ENCODE measurements at places on chromosomes 2 and 18.

DNA sequence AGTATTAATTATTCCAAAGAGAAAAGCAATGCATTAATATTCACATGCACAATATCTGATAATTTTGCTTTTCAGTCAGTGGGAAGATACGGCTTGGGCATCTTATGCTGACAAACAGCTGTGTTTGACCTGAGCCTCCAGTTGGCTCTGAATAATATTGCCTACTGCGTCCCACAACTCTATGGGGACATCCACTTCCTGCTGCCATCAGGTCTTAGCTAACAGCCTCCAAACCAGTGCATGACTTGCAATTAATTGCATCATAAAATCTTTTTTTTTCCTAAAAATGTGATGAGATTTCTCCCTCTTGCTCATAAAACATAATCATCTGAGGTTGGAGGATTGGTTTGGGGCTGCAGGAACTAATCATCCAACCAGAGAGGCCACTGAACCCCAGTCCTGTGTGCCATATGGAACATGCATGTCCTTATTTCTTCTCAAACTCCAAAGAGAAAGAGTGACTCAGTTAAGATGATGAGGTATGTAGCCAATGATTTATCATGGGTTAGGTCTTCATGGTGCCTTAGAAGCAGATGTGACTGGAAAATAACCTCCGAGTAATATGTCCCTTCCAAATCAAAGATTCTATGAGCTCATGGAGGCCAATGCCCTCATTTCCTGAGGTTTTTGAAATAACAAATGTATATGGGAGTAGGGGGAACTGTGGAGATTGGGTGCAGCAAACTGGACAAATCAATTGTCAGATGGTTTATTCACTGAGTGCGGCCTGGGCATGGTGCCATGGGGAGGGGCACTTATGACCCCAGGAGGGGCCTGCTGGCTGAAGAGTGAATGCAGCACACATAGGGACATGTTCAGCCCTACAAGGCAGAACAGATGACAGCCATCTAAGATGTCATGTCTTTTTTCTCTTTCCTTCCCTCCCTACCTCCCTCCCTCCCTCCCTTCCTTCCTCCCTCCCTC is 39.4 kb downstream of the EDAR start:
- no peak for DNase-seq

DNA sequence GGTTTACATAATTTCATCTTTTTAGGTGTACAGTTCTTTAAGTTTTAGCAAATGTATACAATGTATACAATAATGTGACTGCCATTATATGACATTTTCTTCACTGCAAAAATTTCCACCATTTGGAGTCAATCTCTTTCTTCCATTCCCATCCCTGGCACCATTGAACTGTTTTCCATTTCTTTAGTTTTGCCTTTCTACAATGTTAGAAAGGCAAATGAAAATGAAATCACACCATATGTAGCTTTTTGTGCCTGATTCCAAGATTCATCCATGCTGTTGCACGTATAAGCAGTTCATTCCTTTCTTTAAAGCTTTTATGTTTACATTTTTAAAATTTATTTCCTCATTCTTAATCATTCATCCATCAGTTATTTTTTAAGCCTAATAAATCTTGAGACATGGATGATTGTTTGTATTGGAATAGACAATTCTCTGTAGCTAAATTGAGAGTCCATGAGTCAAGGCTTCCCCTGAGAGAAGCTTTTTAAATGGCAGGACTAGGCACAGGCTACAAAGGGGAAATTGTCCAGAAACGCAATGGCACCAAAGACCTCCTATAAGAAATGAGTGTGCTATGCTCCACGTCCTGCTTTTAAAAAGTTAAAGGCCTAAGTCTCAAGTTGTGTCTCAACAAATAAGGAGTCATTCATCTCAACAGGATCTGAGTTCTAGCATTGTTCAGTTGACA is 8.7 kb upstream of the COL5A2 start:
- no peak for DNase-seq

DNA sequence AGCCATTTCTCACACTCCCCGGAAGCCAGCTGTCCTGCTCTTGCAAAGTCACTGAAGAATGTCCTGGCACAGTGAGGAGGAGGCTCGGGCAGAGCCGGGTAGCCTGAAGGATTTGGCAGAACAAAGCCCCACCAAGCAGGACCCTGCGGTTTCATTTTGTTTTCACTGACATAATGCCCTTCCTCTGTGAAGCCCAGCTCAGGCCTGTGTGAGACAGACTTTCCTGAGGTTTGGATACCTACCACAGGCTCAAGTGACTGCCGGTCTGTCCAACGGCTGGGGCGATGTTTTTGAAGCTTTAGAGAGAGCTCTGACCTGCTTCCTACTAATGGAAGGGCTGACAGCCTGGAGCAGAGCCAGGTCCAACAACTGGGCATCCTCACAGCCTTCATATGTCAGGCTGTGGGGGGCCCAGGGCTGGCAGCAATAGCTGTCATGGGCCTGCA is 99.8 kb upstream of the FZD7 start:
- DNase-seq = no peak

DNA sequence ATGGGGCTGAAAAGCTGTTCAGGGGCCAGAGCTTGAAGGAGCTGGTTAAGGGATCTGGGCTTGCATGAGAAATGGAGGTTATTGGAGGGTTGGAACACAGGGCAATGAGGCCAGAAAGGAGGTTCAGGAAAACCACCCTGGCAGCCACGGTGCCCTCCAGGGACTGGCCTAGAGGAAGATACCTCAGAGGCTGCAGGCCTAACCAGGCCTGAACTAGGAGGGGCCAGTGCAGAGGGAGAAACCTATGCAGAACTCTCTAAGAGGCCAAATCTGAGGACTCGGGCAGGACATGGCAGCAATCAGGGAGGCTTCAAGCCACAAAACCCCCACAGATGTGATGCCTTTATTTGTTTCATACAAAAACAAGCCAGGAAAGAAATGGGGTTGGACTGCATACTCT is 66.8 kb downstream of the BIN1 start:
- DNase-seq = no peak

DNA sequence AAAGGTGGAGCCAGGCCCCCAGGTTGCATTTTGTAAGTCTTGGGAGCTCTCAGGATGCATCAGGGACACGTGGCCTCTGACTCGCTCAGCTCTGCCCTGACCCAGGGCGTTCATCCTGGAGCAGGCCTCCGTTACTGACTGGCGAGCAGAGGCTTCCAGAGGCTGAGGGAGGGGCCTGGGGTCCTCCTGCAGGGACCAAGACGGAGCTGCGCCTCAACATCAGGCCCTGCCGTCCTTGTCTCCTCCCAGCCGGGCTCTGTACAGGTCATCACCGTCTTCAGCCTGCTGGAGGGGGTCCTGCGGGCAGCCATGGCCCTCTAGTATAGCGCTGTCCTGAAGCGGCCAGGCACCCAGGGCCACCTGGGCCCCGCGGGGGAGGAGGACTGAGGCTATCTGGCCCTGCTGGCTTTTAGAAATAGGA is 10.2 kb upstream of the ALPP start:
- no peak for DNase-seq

GRCh38 chr18:50276452-50276851 is 4.9 kb downstream of the MBD1 start:
- no peak for DNase-seq

- DNase-seq = no peak
These were observed 35.5 kb upstream of the KIDINS220 start for GRCh38 chr2:8872821-8873432.

- DNase-seq = no peak
These were observed 100.3 kb downstream of the IRS1 start for GRCh38 chr2:226699321-226699720.
